Renal cortex interstitium (tissue), 15 donors: ENCODE measurements at places on chromosomes 12 and 14. TPM values are rescaled to one million over a fixed set of nuclear protein-coding genes. Genes with fewer than 3 reads are reported as not detected.

The DTX1 gene
- polyA plus RNA-seq, result 13.1 TPM

The FGD4 gene
- polyA plus RNA-seq, result 15.5 TPM

The GNB3 gene
- 8.4 TPM for polyA plus RNA-seq

The CLEC12A gene
- 1.1 TPM for polyA plus RNA-seq

The EFCAB11 gene
- 17.3 TPM for polyA plus RNA-seq

The UNC79 gene
- polyA plus RNA-seq, result 0.70 TPM

The PLEKHD1 gene
- 4.6 TPM for polyA plus RNA-seq

The SIX4 gene
- polyA plus RNA-seq, result 7.7 TPM

The MYO1H gene
- 1.3 TPM for polyA plus RNA-seq

GRCh38 chr14:102192840-102193502, 53.3 kb downstream of the WDR20 start:
- DNase-seq, result no peak

GRCh38 chr14:103400537-103400936, 15.3 kb downstream of the MARK3 start:
- no peak for DNase-seq

- DNase-seq, result no peak
Observed at GRCh38 chr12:94263011-94263811, 114.8 kb downstream of the PLXNC1 start.

GRCh38 chr14:30869551-30870155, 4.7 kb upstream of the COCH start:
- DNase-seq, result no peak

DNA sequence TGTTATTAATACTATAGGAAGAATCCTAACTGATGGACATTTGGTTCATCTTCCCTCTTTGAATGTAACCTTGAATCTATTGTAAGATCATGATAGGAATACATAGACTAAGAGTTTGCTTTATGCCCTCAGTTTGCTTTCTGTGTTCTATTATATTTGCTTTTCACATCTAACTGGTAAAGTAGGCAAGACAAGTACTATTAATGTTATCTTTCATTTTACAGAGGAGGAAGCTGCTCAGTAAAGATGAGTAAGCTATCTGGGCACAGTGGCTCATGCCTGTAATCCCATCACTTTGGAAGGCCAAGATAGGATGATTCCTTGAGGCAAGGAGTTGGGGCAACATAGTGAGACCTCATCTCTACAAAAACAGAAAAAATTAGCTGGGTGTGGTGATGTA, 103.0 kb downstream of the TMTC2 start:
- no peak for DNase-seq

DNA sequence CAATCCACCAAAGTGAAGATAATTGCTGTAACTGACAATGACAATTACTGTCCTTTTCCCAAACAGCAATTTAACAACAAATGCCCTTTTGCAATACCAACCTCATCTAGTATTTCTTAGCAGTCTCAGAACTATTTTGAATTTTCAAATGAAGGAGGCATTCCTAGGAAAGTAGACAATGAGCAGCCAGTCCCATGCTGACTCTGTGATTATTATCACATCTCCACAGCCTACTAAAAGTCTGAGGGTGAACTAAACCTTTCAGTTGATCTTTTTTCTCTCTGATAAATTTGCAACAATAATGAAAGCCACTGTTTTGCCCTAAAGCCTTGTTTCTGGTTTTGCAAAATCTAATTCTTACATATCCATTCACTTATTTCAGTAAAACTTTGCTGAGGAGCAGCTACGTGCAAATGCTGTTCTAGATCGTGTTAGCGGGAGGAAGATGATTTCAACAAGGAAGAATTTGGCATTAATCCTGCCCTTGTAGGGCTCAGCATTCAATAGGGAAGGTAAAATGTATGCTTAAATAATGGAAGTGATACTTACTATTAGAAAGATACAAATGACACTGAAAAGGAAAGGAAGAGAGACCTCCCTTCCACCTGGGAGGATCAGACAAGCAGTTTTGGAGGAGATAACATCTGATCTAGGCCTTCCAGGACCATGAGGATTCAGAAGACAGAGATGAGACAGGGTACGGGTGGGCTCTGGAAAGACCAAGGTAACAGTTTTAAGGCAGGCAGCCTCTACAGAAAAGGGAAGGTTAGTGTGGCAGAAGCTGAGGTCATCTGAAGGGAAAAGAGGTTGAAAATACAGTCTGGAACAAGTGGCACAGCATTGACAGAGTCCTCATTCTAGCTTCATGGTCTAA, 47.4 kb downstream of the SLC38A1 start:
- DNase-seq, result no peak

DNA sequence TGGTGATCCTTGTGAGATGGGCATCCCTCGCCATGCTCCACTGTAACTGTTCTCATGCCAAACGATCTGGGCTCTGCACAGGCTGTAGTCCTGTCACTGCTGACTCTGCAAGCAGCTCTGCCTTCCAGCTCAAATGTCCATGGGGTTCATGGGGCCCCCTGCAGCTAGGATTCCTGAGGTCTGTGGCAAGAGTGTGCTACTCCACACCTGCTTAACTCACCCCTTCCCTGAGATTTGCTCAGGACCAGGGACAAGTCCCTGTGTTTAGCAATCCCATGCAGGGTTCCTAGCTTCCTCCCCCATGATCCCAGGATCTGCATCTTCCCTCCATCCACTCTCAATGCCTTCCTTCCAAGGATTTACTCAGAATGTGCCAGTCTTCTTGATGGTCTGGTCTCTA, 241.0 kb downstream of the ASCL1 start:
- no peak for DNase-seq

- peak; percentile 63 for DNase-seq
Observed at GRCh38 chr12:114767906-114768722, 84.1 kb upstream of the TBX3 start.

- DNase-seq, result no peak
Observed at GRCh38 chr12:108833355-108833733, 24.0 kb downstream of the SSH1 start.
